ENCODE measurements at places on chromosomes 7 and 10.

GRCh38 chr10:98272245-98272644, 4.3 kb upstream of the LOXL4 start:
- DNase-seq: no peak

DNA sequence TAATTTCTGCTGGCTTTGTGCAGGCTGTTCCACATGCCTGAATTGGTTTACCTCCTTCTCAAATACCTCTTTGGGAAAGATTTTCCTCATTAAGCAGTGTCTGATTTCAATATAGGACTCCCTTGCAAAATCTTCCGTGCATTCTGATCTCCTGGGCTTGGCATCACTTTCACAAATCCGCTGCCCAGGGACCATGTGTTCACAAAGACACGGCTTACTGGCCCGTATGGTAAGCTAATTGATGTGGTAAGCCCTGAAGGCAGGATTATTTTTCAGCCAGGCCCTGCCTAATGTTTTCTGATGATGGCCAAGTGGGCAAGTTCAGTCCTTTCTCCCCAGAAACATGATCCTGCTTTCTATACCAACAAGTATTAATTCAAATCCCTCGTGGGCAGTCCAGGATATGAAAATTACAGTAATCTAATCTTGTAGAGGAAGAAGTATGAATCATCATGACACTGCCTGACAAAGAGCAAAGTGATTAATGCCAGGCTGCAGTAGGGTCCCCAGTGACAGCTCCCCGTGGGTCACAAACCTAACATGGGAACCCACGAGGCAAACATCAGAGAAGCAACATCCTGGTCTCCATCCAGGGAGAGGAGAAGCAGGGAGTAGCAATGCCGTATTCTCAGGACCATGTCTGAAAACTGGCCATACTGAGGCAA, 11.6 kb upstream of the SVIL start:
- DNase-seq: no peak

DNA sequence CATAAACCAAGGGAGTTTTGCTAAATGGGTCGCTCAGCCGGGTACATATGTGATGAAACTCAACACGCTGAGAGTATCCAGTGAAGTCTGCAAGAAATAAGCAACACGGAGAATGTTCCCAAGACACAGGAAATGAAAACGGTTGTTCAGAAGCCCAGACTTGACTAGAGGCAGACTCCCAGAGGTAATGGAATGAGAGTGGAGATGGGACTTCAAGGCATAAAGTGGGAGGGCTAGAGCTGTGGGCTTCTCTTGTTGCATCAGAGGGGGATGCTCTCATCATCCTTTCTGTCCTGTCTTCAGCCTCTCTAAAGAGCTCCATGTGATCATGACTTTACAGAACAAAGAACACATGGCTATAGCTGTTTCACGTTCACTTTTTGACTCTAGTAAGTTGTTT, 88.3 kb downstream of the BAMBI start:
- DNase-seq: no peak

- DNase-seq: no peak
Observed at GRCh38 chr10:116211682-116212081, 61.3 kb downstream of the GFRA1 start.

- DNase-seq: no peak
Observed at GRCh38 chr10:84548869-84549268, 220.5 kb downstream of the CCSER2 start.

- DNase-seq: no peak
Observed at GRCh38 chr10:82914655-82915136, 1039.7 kb downstream of the NRG3 start.

- peak; percentile 78 for DNase-seq
Observed at GRCh38 chr7:32658034-32658433, 162.7 kb downstream of the AVL9 start.

DNA sequence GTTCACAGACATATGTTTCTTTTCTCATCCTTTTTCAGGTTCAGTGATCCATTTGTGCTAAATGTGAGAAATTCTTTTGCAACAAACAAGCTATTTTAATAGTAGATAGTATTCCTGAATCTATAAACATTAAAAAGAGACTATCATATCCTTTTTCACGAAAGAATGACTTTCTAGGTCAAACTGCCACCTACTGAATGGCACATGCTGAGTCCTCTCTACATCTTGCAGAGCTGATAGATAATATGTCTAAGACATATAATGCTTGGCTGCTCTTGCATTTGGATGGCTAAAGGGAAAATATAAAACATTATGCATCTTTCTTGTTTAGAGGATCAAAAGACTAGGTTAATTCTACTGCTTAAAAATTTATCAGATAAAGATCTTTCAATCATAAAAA, 114.1 kb upstream of the SLC26A5 start:
- DNase-seq: no peak

GRCh38 chr7:129225206-129225930, 538 bp downstream of the AHCYL2 start:
- DNase-seq: peak; percentile 49

DNA sequence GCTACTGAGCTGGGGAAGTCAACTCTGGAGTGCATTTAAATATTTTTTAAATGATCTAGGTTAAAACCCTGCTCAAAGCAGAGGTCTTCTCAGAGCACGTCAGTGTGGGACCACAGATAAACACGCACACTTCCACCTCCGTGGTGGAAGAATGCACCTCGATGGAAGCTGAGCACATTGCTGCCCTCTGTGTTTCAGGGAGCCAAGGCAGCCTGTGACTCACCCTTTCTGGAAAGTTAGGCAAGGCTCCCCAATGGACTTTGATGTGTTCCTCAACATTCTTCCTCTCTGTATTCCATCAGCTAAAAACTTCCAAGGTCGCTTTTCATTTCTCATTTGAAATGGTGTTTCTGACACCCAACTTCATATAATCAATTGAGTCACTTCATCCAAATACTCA, 170.8 kb upstream of the KMT2E start:
- no peak for DNase-seq

GRCh38 chr10:29692121-29692539, 57.4 kb upstream of the SVIL start:
- no peak for DNase-seq

- DNase-seq: no peak
Observed at GRCh38 chr7:141053626-141054025, 20.2 kb upstream of the TMEM178B start.

DNA sequence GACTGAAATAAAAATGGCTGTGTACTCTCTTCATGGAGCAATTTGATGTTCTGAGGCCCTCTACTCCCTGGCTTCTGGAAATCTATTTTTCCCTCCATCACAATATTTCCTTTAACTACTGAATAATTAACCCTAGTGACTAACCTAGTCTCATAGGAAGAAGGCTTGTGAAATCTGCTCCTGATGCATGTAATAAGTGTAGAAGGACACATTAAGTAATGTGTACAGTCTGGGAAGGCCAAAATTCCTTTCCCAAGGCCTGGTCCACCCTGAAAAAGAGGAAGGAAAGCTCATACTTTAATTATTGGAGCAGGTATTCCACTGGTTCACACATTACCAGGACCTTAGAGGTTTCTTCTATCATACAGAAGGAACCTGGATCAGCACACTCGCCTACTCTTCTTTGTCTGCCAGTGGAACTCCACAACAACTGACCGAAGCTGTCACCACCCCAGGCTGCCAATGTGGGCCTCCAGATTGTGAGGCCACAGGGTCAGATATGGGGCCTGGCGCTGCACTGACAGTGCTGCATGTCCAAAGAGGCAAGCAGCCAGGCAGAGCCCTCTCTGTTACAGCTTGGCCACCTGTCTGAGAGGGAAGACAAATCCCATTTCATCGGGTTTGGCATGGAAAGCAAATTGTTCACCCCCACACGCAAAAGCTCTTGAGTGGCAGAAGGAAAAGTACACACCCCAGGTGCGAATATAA, 54.4 kb upstream of the FAM133B start:
- no peak for DNase-seq

- no peak for DNase-seq
Observed at GRCh38 chr7:157650131-157650631, 313.4 kb downstream of the DNAJB6 start.

DNA sequence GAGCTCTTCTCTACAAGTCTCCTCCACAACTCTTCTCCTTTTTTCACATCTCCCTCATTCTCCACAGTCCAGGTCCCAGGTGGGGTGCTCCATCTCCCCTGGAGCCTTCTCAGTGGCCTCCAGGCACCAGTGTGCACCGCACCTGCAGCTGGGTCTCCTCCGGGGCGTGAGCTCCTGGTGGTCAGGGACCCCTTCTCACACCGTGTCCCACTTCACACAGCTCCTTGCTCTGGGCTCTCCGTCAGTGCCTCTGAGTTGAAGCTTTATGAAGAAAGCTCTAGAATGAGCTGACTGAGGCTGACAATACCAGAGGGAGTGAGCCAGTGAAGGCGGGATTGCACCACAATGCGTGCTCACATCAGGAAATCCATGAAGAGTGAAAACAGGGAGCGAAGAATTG, 290.2 kb downstream of the DNAJB6 start:
- no peak for DNase-seq

DNA sequence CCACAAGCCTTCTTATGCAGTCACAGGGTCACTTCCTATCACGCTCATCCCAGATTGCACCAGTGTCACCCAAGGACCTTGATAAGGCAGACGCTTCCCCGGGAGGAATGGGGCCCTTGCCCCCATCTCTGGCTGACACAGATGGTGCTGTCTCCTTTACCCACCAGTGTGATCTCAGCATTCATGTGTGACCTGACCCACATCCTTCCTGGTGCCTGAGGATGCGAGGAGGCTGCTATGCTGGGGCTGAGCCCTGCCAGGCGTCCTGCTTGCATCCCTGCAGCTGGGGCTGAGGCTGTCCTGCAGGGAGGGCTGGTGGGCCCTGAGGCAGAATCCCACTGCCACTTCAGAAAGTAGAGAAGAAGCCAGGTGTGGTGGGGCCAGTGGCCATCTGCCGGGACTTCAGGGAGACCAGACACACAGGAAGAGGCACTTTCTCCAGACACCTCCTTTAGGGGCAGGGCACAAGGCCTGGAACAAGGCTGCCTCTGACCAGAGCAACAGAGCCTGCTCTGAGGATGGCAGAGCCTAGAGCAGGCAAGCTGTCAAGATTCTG, 35.3 kb downstream of the RASGEF1A start:
- no peak for DNase-seq
